ENCODE measurements at places on chromosomes 2 and 18. TPM values are rescaled to one million over a fixed set of nuclear protein-coding genes. Genes with fewer than 3 reads are reported as not detected.

The STEAP3 gene
- polyA plus RNA-seq, result 0.50 TPM

The CHRNG gene
- polyA plus RNA-seq, result not detected

The SERPINB12 gene
- polyA plus RNA-seq, result not detected

The NCOA1 gene
- 6.6 TPM for polyA plus RNA-seq

The WNT6 gene
- 1.1 TPM for polyA plus RNA-seq

The SCYGR7 gene
- polyA plus RNA-seq, result not detected

The EMX1 gene
- not detected for polyA plus RNA-seq

The PRSS56 gene
- polyA plus RNA-seq, result not detected

The AQP12A gene
- not detected for polyA plus RNA-seq

The ZSWIM2 gene
- not detected for polyA plus RNA-seq

The LOXHD1 gene
- polyA plus RNA-seq, result 0.09 TPM
